Stimulated activated CD8-positive, alpha-beta memory T cell treated with anti-CD3 and anti-CD28 coated beads, Interleukin-7, amount 100 ng/mL, for 48 hours (primary cell): ENCODE measurements at places on chromosomes 7 and 10.

GRCh38 chr10:51950371-51950995, 251.1 kb upstream of the CSTF2T start:
- no peak for DNase-seq

GRCh38 chr10:34295142-34295548, 520.0 kb downstream of the PARD3 start:
- DNase-seq = no peak

GRCh38 chr10:43252783-43253341, 14.0 kb downstream of the RASGEF1A start:
- DNase-seq = no peak

- no peak for DNase-seq
Measured at GRCh38 chr7:141549582-141549981, 1.6 kb upstream of the AGK start.

DNA sequence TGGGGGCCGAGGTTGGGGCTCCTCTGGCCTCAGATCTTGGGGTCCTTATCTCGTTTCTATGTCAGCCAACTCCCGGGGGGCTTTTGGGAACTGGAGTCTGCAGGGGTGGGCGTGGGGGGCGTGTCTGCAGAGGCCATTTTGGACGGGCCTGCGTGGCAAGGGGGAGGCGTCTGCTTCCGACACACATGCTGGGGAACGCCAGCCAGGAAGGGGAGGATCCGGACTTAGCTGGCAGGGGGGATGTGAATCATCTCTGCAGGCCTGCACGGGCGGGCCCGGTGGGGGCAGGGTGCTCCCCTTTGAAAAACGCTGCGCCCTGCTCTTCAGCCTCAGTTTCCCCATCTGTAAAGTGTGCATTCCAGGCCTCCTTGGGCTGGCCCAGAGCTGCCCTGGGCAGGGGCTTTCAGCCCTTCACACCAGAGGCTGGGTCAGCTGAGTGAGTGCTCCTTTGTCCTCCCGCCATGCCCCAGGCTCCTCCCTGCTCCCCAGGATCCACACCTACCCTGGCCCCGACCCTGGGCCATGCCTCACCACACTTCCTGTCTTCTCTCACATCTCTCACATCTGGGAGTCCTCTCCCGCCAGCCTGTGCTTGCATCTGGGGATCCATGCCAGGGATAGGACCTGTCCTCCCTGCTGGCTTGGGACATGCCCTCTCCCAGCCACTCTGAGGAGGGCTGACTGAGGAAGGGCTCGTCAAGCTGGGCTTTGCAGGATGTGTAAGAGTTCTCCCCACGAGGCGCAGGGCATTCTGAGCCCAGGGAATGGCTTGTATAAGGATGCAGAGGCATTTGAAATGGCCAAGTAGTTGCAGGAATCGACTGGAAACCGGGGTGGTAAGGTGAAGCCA, 172.6 kb upstream of the TNRC18 start:
- DNase-seq = peak; percentile 64

DNA sequence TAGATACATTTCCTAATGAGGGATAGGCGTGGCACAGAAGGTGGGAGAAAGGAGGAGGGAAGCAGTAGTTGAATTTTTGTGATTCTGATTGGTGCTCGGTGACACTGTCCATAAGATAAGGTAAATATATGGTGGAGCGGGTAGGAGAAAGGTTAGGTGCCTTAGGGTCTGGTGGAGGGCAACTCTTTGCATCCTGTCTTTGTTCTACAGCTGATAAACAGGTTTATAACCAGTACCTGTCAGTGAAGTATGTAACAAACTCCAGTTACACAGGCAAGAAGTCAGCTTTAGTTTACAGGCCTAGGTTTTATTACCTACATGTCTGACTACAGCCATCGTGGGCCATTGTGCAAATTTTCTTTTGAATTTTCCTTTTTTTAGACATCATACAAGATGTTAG, 10.9 kb upstream of the FAM180A start:
- no peak for DNase-seq
